NT2/D1 (cell line): ENCODE measurements at places on chromosomes 1 and 21.

- DNase-seq = no peak
Measured at GRCh38 chr1:65165269-65165993, 17.4 kb downstream of the AK4 start.

DNA sequence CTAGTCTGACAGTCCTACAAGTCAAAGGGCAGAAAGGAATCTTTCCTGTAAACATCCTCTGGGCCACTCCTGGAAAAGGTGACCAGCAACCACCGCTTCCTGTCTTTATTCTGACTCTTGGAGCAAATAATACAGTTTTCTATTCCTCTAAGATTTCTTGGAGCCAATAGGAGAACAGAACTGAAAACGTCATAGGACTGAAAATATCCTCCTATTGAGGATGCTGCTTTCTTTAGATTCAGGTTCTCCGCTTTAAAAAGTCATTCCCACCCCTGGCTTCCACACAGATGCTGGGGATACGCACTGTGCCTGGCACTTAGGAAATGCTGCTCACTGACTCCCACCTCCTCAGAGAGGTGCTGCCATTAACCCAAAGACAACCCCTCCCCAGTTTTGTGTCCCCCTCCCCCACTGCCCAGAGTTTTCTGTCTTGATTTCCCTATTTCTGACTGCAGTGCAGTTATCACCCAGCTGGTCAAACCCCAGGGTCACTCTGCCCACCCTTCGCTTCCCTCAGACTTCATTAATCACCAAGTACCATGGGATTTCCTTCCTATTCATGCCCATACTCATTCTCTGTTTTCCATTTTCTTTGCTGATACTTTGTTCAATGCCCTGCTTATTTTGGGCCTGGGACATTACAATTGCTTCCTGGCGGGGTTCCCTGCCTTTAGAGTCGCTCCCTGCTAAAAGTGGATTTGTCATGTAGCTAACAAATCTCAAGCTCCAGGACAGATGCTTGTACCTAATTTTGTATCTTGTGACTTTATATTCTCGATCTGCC is 82.1 kb upstream of the ARHGAP29 start:
- DNase-seq = no peak

DNA sequence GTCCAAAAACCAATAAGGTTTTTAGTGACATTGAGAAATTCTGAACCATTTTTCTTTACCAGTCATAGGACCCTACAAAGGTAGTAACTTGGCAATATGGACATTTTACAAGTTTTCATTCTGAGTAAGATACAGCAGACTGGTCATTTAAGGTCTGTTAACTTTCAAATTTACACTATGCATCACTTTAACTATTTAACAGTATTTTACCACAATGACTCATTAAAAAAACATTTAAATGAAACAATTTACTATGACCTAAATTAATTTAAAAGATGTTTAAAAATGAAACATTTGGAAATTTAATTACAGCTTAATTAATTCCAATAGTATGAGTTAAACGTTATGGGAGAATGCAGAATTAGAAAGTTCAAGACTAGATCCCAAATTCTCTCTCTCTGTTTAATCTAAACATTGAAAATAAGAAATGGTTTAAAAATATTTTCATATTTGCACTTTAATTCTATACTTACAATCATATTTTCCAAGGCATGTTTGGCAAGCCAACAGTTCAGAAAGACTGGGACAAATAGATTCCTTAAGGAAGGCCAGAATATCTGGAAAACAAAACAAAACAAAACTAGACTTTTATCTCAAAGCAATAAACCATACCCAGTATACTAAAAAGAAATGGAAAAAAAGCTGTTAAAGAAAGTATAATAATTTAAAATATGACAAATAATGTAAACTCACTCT is 140.9 kb downstream of the KCNT2 start:
- DNase-seq = no peak

GRCh38 chr1:53547231-53547790 is 88.1 kb downstream of the DMRTB1 start:
- no peak for DNase-seq

GRCh38 chr1:199742547-199742946 is 285.0 kb upstream of the NR5A2 start:
- no peak for DNase-seq
